ENCODE measurements at places on chromosomes 13 and 19.

GRCh38 chr19:47608969-47609905 lies at the start of gene BICRA:
BICRA (plus strand) TSS chr19:47609134; CDS start chr19:47673575, 64,441 bp downstream.
- DNase-seq = peak; percentile 85

DNA sequence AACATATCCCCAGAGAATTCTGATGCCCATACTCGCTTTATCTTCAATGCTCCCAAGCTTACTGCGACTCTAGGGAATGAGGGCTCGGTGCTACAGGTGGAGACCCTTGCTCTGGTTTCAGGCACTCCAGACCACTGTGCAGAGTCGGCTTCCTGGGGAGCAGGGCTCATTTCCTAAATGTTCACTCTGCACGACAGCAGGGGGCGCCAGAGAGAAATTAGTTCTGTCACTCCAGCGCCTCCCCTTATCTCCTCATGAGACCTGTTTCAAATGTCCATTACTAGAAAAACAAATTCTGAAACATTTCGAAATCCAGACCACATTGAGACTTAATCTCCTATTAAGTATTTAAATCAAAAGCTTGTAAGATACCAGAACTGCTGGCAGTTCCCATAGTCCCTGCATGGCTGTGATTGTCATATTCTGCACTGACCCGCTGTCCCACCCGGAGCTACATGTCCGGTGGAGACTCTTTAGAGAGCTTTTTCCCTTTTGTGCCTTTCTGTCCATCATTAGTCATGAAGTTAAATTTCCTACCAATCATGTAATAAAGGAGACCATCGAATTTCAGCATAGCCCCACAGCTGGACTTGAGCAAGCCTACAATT lies 22.4 kb downstream of the EPSTI1 start:
- peak; percentile 76 for DNase-seq

DNA sequence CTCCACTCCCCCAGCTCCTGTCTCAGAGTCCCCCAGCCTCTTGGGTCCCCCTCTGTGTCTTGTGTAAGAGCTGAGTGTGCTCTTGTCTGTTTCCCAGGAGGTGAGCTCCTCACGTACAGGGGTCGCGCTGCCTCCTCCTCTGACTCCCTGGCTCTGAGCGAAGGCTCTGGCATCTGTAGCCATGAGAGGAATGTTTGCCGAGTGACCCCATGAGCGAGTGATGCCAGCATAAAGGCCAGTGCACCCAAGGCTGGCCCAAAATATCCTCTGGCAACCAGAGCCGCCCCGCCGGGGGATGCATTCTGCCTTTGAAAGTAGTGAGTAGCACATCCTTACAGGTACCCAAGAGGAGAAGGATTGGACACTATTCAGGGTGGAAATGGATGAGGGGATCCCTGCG lies 26.2 kb upstream of the C19orf12 start:
- DNase-seq = no peak

DNA sequence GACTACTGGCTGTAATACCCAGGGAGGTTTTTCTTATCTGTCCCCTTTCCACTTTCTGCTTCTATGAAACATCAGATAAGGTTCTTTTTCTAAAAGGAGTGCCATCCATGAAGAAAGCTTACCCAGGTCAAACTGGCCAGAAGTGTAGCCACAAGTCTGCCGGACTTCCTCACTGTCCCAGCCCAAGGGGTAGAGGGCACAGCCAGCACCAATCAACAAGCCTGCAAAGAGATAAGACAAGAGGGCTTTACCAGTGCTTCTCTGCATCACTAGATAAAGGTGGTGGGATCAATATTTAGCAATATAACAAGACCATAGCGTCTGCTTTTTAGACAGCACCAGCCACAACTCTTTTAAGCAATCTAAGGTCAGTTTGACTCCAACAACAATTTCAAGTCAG lies 224.7 kb downstream of the LHFPL6 start:
- DNase-seq = no peak

DNA sequence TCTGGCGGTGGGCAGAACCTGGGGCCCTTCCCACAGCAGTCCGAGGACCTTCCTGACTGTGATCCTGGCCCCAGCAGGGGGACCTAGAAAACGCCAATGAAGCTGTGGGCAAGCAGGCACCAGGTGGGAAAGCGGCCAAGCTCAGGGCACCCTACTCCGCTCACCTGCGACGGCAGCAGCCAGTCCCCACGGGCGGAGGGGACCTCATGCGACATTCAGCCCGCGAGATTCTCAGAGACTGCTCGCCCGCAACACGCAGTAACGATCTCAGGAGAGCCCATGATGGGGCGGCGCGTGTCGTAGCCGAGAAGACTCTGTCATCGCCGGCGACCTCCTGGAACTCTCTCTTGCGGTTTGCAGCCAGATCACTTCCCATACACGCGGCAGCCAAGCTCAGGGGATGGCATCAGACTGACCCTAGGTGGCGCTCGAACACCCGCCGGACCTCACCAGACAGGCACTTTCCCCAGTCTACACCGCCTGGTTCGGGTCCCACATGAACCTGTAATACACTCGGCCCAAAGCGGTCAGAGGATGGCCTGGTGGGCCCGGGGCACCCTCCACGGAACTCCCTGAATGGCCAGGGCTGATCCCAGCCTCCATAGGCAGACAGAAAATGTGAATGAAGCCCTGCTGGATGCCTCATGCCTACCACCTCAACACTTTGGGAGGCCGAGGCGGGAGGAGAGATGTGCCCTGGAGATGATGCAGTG lies 26.5 kb downstream of the MAN2B1 start:
- peak; percentile 74 for DNase-seq

DNA sequence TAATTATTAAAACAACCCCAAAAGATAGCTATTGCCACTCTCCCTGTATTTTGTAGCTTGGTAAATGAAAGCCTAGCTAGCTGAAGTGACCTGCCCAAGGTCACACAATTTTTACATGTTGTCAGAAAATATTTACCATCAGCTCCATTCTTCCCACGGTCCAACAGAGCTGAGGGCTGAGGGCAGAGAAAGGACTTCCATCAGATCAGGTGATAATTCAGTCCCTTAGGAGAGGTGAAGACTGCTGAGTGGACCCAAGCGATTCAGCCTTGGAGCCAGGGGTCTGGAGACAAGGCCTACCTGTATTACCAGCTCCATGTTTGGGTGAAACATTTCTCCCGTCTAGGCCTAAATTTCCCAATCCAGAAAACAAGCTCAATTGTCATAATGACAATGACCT lies 149.5 kb upstream of the TSHZ3 start:
- no peak for DNase-seq

DNA sequence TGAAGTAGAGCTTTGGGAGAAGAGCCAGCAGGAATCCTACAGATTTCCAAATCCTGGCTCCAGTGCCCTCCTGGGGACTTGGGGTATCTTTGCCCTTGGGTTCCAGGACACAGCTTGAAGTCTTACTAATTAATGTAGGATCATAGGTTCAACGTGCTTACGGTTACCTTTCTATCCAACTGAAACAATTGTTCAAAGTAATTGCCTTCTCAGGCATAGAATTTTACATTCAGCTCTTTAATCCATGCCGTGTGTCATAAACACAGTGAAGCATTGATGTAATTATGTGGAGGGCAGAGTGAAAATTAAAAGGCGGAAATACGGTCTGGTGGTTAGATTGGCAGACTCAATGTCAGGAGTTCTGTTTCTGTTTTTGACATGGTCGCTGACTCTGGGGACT lies 170.4 kb downstream of the COG6 start:
- DNase-seq = no peak

GRCh38 chr19:40363069-40363468 lies 14.6 kb downstream of the PLD3 start:
- no peak for DNase-seq

DNA sequence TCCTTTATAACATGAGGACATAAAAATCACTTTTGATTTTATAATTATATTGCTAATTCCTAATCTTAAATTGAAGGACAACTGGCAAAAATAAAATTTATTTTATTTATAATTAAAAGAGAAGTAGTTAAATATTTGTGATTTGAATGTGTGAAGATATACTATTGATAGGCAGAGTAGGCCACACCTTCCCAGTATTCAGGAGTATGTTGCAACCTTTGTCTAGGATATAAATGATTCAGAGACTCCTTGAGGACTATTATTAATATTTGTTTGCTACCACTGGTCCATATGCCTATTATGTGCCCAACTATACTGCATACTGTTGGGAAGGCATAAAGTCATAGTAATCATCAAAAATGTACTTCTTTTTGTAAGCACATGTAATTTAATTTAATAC lies 94.2 kb downstream of the CDADC1 start:
- DNase-seq = no peak

DNA sequence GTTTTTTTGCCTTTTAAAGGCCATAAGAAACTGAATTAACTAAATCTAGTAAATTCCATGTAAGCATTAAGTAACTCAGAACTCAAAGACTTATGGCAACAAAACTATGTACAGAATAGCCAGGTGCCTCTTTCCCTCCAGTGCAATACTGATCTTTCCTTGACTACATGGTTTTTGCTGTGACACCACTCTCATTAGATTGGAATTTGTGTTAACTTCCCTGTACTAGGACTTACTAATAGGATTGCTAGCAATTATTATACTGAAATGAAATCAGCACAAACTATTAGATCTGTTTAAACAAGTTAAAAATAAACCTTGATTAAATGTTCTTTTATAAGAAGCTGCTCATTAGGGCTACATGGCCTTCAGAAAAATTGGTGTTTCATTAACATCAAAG lies 96.3 kb downstream of the DACH1 start:
- no peak for DNase-seq

GRCh38 chr13:52010890-52011631 lies at the start of gene ATP7B:
ATP7B (minus strand) TSS chr13:52011450; CDS start chr13:52011337, 113 bp downstream.
- DNase-seq = no peak

GRCh38 chr13:42322806-42323205 lies 50.9 kb downstream of the AKAP11 start:
- DNase-seq = no peak

DNA sequence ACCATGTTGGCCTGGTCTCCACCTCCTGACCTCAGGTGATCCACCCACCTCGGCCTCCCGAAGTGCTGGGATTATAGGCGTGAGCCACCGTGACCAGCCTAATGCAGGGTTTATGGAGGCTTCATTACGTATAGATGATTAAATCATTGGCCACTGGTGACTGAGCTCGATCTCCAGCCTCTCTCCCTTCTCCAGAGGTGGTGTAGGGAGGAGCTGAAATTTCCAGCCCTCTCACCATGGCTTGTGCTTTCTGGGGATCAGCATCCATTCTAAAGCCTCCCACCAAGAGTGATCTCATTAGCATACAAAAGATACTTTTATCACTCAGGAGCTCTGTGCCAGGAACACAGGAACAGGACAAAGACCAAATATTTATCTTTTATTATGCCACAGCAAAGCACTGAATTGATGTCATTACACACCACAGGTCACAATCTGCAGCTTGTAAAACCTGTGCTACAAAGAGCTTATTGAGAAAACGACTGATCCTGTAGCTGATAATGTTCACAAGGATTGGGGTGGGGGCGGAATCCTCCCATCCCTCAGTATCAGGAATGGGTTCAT lies 32.4 kb downstream of the RHPN2 start:
- DNase-seq = no peak

- no peak for DNase-seq
These were observed 140.0 kb downstream of the SIPA1L3 start for GRCh38 chr19:38047049-38047438.

- DNase-seq = no peak
These were observed 204.2 kb upstream of the ARGLU1 start for GRCh38 chr13:106772006-106772601.

- no peak for DNase-seq
These were observed 79.4 kb downstream of the ZIC5 start for GRCh38 chr13:99892196-99892613.

DNA sequence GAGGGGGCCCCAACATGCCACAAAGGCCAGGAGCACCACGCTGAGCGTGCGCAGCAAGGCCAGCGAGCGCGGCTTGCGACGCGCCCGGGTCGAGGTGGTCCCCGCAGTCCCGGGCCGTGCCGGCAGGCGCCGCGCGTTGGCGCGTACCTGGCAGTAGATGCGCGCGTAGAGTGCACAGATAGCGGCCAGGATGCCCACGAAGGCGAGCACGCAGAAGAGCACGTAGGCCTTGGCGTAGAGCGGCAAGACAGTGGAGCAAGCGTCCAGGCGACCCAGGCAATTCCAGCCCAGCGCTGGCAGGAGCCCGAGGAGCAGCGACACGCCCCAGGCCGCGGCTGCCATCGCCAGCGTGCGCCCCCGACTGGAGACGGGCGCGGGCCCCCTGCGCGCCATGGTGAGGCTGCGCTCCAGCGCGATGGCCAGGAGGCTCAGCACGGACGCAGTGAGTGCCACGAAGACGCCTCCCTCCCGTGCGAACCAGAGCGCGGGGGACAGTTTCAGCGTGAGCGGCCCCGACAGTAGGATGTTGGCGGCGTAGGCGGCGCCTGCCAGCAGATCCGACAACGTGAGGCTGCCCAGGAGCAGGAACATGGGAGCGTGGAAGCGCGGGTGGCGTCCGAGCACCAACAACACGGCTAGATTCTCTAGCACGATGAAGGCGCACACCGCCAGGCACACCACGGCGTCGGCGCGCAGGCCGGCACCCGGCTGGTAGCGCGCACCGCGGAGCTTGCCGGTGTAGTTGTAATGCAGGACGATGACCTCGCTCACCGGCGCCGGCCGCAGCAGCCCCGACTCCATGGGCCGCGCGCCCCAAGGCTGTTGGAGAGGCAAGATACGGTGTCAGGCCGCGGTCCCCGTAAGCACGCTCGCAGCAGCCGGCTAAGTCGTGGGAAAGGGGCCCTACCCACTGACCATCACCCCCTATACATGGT lies 2.8 kb downstream of the S1PR5 start:
- no peak for DNase-seq

DNA sequence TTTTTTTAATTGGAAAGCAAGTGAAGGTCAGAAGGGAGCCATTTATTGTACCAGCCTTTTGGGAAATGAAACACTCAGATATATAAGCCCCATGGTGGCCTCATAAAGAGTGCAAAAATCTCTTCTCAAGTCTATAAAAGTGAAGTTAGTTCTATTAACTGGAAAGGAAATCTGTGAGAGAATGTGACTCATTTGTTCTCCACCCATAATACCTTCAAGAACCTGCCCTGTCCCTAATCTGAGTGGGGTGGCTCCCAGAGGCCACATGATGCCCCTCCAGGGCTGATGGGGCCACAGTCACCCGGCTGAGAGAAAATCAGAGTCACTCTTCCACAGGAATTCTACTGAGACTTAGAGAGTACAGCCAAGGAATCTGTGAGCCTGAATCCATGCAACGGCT lies 65.8 kb upstream of the SERP2 start:
- no peak for DNase-seq

DNA sequence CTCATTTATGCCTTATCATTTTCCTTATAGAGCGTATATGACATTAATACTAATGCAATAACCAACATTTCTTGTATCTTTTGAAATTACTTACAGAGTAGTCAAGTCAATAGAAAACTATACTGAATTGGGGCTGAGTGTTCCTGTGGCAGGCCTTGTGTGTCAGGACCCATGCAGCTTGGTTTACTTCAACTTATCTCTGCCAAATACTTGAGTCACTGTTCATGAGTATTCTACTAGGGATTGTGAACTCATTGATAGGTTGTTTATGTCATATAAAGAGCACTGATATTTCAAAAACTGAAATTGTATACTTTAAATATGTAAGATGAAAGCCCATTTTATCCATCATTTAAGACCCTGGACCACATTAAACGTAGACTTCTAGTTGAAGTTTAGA lies 688.6 kb upstream of the SLITRK1 start:
- DNase-seq = no peak

Measured in uterus (tissue), 4 donors.